ENCODE measurements at places on chromosomes 11 and 22.

DNA sequence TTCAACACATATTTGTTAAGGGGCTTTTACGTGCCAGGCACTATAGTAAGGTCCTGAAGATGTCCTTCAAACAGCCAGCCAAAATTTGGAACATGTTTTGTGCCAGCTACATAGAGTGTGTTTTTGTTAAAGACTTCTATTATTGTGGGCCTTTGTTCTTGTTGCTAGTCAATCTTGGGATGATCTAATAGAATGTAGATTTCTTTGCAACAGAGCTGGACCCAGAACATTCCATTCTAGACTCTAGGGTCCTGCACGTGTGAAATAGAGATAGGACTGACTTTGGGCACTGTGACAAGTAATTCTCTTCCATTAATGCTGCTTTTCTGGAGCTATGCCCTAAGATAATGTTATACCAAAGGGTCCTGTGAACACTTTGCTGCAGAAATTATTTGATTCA, 16.9 kb upstream of the IPO7 start:
- DNase-seq = no peak

DNA sequence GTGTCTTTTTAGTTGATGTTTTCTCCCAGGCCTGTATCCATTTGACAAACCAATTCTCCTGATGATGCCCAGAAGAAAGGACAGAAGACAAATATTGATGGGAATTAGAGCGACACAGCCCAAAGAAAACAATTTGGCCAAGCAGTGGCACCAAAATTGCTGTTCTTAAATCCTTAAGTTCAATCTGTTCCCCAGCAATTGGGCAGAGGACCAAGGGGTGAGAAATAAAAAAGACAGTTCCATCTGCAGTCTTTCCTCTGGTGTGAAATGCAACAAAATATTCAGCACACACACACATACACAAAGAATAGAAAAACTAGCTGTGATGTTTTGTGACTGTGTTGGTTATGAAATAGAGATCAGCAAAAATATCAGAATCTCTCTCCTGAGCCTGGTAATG, 38.0 kb upstream of the ASPHD2 start:
- no peak for DNase-seq

DNA sequence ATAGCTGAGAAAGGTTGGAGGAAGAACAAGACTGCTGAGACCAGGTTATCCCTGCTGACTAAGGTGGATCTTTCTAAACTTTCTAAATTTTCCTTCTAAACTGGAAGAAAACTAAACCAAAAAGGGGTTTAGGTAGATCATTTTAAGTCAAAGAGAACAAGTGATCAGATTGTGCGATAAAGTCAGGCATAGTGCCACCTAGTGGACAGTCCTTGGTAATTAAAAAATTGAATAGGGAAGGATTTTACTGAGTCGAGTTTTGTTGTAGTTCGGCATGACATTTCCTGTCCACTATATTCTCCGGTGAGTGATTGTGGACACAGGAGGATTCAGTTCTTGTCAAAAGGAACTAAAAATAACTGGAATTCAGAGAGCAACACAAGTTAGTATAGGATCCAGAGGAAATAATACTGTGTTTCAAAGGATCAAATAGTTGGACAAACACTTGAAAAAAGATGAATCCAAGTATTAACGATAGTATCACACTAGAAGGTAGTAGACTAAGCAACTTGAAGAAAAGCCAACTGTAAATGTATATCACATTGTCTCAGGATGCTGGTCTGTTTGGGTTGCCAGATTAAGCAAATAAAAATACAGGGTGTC, 1236.4 kb downstream of the FAM181B start:
- no peak for DNase-seq

GRCh38 chr11:72507050-72507449, 72.7 kb upstream of the CLPB start:
- DNase-seq = no peak

- no peak for DNase-seq
Observed at GRCh38 chr11:11657218-11657955, 35.6 kb upstream of the GALNT18 start.

GRCh38 chr11:92129811-92130210, 94.8 kb upstream of the FAT3 start:
- DNase-seq = no peak

DNA sequence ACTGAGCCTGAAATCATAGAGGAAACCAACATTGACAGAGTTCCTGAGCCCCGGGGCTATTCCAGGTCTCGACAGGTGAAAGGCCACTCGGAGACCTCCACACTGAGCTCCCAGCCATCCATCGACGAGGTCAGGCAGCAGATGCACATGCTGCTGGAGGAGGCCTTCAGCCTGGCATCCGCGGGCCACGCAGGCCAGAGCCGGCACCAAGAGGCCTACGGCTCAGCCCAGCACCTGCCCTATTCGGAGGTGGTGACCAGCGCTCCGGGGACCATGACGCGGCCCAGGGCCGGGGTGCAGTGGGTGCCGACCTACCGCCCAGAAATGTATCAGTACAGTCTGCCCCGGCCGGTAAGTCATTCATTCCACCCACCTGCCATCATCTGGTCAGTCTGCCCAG, 54.9 kb downstream of the C11orf91 start:
- DNase-seq = no peak

- no peak for DNase-seq
Observed at GRCh38 chr11:64724863-64725532, 2.0 kb upstream of the NRXN2 start.

DNA sequence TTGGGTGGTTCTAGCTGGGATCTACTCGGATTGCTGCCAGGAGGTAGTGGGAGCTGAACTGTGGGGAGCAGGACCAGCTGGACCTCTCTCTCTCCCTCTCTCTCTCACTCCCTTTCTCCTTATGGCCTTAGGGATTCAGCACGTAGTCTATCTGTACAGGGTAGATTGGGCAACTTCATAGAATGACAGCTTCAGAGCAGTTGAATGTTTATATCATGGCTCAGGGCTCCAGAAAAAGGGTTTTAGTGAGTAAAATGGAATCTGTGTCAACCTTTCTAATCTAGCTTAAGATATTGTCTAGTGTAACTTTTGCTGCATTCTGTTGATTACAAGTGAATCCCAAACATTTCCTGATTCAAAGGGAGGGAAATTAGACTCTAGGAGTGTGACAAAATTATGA, 127.7 kb upstream of the PDGFD start:
- DNase-seq = no peak

DNA sequence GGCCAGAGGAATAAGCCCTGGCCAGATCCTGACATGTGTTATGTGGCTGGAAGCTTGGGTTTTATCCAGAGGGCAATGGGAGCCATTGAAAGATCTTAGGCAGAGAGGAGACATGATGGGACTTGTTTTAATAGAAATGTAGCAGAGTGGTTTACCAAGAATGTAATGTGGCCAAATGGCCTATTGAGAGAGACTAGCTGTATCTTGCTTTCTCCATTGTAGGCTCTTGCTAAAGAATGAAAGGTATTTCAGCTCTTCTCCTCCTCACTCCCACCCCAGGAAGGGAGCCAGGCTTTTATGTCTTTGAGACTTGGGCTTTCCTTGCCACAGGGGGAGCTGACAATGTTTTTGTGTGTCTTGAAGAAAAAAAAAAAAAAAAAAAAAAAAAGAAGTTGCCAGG, 82.3 kb downstream of the TRIM29 start:
- DNase-seq = no peak

DNA sequence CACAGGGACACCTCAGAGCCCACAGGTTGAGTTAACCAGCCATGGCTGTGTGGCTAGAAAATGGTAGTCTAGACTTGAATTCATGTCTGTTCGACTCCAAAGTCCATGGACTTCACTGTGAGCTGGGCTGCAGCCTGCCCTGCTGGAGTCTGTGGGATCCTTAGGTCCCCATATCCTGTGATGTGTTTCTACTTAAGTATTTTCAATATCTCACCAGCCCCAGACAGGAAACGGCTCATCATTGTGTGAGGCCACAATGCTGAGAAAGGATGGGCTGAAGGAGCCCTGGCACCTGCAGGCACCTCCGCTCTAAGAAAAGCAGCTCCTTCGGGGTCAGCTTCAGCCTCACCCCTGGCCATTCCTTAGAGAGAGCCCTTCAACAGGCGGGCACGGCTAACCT, 93.1 kb downstream of the NAT10 start:
- DNase-seq = no peak

DNA sequence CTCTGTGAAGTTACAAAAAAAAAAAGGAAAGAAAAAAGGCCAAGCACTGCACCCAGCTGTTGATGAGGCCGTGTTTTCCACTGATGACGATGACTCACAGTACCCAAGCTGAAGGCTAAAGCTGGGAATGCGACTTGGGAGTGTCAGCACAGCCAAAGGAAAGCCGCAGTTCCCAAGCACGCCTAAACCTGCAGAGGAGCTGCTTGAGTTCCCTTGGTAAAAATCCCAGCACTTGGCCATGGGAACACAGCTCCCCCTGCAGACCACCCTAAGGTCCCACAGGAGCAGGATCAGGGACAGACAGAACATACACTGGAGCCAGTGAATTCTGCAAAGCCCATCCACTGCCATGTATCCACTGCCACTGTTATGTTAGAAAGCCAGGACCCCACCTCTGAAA, 39.9 kb downstream of the SERGEF start:
- DNase-seq = peak; percentile 53

- no peak for DNase-seq
Observed at GRCh38 chr11:73576185-73576614, 21.7 kb downstream of the FAM168A start.

- DNase-seq = no peak
Observed at GRCh38 chr11:12174477-12175143, 64.2 kb downstream of the MICAL2 start.

DNA sequence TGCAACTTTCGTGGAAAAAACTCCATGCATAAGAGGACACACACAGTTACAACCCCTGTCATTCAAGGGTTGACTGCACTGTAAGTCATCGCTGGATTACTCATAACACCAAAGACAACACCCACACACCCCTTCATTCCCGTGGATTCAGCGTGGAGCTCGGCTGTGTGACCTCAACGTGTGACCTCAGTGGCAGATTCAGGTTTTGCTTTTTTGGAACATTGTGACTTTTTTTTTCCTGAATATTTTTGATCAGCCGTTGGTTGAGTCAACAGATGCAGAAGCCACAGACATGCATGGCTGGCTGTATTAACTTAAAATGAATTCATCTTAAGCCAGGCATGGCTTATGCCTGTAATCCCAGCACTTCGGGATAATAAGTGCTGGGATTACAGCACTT, 19.7 kb upstream of the MUC5AC start:
- no peak for DNase-seq

DNA sequence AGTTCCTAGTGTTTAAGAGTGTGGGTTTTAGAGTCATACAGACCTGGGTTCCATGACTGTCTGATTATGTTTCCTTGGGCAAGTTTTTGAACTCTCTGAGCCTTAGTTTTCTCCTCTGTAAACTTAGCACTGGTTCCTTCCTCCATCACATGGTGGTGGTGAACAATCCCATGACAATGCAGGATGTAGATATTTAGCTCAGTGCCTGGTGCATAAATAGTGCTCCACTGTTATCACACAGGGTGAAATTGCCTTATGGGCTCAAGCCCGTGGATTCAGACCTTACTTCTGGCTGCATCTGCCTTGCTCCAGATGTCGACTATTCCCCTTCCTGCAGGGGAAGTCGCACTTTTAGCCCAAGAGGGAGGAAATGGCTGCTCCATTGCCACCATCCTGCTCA, 62.7 kb downstream of the LDLRAD3 start:
- DNase-seq = no peak

DNA sequence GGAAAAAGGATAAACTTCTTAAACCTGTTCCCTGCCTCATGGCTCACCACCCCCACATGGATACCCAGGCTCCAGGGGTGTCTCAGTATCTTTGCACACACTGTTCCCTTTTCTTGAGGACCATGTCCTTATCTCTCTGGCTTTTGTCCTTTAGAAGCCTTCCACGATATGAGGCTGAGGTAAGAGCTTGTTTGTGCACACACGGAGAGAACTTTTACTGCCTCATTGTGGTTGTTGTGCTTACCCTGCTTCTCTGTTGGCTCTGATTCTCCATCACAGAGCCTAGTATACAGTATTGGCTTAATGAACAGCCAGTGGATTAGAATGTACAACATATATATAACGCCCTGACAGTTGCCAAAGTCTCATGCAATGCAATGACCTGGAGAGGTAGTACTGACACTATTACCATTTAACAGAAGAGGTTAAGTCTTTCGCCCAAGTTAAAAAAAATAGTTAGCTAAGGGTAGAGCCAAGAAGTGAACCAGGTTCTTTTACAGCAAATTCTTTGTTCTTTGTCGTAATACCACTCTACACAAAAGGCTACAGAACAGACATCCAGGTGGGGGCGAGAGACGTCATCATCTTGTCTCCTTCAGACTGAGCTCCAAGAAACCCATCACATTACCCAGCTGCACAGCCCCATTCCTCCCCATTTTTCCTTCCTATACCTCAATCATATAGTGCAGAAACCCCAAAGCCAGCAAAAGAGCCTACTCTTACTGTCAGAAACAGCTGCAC, 117.3 kb downstream of the PLEKHA7 start:
- DNase-seq = no peak

DNA sequence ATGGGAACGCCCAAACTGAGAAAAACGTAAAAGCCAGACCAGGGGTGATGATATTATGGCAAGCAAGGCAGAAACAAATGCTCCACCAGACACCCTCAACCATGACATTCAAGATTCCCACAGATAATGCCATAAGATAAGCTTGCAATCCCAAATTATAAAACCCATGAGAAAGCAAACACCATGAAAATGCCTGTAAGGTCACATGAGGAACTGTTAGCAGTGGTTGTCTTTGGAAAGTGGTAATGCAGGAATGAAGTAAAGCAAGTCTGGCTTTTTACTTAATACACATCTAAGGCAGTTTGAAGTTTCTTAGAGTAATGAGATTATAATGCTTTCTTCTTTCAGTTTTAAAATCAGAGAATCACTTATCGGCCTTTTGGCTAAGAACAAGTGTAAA, 111.0 kb downstream of the MN1 start:
- DNase-seq = no peak

DNA sequence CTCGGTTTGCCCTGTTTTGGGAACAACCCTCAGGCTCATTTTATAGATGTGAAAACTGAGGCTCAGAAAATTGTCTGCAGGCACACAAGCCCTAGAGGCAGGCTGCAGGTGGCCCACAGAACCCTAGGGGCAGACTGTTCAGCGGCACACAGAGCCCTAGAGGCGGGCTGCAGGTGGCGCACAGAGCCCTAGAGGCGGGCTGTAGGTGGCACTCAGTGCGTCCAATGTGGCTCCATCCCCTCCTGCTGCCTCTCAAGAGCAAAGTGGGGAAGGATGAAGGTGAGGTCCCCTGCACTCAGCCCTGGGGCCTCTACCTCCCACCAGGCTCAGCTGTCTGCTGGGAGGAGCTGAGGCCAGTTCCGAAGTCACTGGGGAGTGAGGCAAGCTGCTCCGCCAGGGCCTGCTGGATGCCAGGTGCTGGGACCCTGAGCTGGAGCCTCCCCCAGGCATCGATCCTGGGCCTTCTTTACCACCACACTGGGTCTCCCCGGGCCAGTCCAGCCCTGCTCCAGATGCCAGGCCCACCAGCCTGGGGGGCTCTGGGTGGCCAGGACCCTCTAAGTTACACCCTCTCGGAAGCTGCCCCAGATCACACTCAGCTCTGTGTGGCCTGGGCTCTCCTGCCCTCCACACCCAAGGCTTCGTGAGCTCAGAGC, 2.3 kb downstream of the ACY3 start:
- DNase-seq = no peak

DNA sequence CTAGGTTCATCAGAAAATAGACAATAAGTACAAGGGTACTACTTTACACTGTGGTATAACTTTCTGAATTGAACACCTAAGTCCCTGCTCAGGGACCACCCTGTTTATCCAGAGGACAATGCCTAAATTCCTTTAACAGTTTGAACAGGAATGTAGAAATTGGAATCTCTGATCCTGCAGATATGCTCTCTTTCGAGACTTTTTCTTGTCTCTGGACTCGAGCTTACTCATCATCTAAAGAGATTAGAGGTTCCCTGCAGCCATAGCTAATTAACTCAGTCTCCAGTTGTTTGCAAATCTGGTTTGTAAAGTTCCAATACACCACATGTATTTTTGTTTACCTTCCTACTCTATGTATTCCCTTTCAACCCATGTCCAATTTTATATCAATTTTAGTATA, 1.0 kb downstream of the HOATZ start:
- no peak for DNase-seq
